ENCODE measurements at places on chromosomes 2 and 18.

DNA sequence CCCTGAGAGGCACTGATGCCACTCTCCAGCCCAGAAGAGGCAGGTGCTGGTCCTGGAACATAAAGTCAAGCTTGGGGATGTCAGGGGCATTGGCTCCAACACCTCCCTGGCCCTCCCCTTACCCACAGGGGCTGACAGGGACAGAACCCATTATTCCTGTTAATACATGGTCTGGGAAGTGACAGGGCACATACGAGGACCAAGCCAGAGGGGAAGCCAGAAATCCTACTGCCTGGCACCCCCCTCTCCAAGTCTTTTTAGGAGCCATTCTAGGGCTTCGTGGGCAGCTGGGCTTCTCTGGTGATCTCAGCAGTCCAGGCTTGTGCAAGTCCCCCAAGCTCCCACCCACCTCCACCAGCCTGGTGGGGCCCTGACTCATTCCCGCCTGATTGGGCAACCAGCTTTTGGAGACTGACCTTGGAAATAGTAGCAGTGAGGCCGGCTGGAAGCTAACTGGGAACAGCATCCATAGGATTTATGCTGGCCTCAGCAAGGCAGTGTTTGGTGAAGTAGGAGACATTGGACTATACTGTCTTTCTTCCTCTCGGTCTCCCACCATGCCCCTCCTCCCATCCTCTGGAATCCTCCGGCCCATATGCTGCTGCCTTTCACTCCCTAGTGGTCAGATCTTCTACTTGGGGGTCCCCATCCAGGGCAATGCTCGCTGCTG, 86.4 kb upstream of the HK2 start:
- DNase-seq: peak; percentile 61

DNA sequence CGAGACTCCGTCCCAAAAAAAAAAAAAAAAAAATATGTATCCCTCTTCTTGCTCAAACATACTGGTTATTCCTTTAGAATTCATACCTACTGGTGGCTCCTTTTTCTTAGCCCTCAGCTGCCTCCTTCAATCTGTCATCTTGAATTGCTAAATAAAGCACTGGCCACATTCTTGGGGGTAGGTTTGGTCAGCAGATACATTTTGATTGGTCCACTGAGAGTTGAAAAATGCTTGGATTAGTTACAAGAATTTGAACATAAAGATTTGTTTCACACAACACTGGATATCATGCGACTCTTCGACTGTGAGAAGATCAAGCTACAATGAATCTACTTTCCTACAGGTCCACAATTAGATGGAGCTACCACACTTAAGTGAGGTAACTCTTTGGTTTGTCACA, 906.1 kb upstream of the SLC39A10 start:
- no peak for DNase-seq

GRCh38 chr2:65823511-65823910, 391.1 kb upstream of the SPRED2 start:
- no peak for DNase-seq

GRCh38 chr18:34820360-34821065, 110.4 kb downstream of the DTNA start:
- DNase-seq: no peak

DNA sequence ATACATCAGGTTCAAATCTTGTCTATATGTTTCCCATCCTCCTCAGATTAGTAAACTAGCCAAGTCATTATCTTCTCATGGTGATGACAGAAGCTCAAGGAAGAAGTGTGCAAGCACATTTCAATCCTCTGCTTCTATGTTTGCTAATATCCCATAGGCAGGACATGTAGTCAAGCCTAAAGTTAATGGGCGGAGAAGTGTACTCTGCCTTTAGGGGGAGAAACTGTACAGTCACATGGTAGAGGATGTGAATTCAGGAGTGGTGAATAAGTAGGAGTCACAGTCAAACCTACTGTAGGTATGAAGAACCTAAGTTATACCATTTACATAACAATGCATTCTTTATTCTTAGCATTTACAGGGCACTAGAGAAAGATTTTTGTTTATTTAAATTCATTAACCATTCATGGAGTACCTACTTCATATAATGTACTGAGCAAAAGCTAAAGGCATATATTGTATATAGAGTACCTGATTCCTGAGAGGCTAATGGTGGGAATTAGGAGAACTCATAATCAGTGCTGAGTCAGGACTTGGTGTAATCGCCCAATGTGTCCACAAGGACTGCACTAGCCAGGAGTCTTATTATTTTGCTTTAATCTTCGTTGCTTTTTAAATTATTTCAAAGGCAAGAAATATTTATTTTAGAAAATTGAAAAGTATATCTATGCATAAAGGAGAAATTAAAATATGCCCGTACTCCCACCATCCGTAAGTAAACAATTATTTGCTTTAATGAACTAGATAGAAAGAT, 394.3 kb upstream of the ETAA1 start:
- no peak for DNase-seq

- DNase-seq: peak; percentile 28
Measured at GRCh38 chr18:49812286-49813068, 856 bp downstream of the ACAA2 start.

DNA sequence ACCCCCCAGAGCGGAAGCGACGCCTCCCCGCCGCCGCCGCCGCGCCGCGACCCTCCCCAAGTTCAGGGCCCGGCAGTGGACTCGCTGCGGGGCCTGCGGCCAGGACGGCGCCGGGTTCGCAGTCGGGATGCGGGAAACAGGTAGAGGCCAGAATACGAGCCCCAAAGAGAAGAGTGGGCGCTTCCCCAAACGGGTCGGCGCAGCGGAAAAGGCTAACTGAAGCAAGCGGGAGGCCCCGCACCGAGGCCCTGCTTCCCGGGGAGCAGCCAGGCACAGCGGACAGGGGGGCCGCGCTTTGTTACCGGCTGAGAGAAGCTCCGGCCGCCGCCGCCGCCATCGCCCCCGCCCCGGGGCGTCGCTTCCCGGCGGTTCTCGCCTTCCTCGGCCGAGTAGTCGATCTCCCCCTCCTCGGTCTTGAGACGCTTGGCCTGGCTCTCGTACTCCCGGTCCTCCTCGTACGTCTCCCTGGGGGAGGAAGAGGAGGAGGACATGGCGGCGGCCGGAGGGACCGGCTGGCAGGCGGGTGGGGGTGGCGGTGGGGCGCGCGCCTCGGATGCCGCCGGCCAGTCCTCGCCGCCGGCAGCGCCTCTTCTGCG, 494 bp downstream of the HNRNPLL start:
- no peak for DNase-seq

GRCh38 chr18:45423659-45424058, 191.6 kb upstream of the SLC14A2 start:
- DNase-seq: no peak

GRCh38 chr2:437756-438393, 150.0 kb upstream of the ALKAL2 start:
- peak; percentile 18 for DNase-seq

DNA sequence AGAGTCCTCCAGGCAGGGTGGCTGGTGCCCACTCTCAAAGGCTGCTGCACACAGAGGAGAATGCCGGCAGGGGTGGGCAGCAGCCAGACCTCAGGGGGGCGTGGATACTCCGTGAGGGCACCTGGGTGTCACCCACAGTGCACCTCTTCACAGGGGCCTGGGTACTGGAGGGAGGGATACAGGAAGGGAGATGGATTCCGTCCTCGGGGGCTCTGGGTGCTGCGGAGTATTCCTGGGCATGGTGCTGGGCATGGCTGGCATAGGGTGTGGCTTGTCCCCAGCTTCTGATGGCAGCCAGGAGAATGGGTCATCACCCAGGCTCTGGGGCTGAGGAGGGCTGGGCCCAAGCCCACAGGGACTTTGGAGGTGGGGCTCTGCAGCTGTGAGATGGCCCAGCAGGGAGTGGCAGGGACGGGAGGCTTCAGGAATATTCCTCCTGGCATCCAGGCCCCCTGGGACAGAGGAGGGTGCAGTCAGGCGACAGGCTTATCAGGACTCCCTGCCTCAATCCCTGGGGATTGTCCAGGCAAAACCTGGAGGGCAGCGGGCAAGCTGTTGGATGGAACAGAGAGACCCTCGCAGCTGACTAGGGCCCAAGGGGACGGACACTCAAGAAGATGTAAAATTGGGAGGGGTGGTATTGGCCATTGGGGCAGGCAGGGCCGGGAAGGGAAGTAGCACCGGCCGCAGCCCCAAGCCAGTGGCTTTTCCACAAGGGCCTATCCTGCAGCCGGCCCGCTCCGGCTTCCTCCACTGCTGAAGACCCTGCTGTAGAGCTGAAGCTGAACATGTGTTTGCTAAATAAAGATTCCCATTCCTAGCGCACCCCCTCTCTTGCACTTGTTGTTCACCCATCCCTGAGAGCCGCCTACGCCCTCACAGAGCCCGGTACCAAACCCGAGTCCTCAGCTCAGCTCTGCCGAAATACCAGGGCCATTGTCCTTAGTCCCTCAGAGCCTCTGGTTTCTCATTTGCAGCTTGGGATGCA, 5.7 kb upstream of the KLHL30 start:
- no peak for DNase-seq

DNA sequence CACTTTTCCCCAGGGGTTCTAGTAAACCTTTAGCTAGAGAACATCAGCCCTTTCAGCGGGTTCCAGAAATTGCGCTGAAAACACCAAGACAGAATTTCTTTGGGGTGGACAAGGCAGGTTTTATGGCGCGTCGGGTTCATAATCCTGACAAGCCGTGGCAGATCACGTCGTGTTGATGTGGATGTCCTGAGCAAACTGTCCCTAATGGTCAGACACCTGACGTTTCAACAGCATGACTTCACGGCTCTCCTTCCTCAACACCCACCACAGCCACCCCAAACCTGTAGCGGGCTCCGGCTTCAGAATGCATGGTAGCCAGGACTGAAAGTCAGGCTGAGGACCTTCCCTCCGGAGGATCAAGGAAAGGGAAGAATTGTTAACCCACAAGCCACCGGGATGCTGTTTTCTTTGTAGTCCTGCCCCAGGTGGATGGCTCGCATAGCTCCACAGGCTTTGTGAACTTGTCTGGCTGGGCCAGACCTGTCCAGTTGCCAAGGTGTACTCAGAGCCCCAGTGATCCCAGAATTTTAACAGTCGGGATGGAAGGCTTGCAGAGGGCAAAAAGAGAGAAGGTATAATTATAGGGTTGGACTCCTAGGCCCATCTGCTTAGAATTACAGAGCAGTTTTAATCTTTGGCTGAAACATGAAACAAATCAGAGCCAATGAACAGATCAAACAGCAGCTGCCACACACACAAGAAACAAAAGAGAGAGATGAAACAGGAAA, 1.5 kb downstream of the APCDD1 start:
- DNase-seq: no peak

DNA sequence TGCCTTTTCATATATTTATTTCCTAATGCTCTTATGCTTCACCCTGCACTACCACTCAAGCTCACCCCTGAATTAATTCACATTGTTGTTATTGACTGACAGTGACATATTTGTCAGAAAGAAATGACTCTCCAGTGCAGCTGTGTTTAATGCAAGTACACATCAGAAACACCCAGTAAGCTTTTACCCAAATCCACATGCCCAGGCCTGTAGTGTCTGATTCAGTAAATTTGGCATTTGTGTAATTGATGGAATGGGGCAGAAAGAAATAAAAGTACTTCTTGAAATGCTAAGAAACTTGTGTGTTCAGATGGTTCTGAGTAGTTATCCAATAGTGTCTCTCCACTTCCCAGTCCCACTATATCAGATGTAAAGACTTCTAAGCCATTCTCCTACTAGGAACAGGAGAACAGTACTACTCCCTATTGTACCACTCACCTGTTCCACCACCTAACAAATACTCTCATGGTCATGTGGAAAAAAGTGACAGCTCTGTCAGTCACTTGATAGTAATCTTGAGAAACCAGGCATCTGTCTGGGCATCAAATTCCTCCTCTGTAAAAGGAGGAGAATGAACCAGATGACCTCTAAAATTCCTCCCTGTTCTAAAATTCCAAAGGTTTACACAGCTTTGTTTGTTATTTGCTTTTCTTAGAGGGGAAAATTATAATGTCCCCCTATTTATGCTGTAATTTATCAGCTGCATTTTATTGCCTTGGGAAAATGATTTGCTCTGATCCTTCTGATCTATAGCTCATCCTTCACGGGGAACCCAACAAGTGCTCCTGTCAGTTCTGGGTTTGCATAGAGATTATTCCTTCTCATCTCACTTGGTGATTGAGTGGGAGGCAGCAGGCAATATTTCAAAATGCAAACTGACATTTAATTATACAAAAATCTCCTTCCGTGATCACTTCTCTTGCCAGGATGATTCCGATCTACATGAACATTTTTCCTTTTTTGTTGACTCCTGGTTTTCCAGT, 70.9 kb downstream of the ZNF385B start:
- no peak for DNase-seq

GRCh38 chr2:39573276-39573675, 92.4 kb upstream of the TMEM178A start:
- no peak for DNase-seq

DNA sequence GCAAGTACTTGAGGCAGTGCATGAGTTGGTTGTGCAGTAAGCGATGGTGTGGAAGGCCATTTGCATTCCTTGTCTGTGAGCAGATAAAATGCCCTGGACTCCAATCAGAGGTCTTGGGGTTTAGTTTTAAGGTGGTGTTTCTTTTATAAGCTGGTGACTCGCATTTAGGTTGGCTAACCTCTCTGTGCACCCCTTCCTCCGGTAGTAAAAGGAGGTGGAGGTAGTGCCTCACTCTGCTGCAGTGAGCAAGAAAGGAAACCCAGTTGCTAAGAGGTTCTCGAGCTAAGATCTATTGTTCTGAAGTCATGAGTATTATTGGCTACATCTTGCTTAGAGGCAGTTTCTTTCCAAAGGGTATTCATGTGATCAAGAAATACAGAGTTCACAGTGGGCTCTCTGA, 74.3 kb upstream of the EML6 start:
- DNase-seq: no peak

GRCh38 chr2:102149644-102150455, 7.3 kb downstream of the IL1R1 start:
- DNase-seq: no peak

- DNase-seq: peak; percentile 36
Measured at GRCh38 chr2:54015798-54016699, 45.3 kb upstream of the PSME4 start.

GRCh38 chr2:109091526-109091925, 37.5 kb upstream of the SH3RF3 start:
- no peak for DNase-seq

GRCh38 chr2:77161009-77161408, 361.2 kb downstream of the LRRTM4 start:
- DNase-seq: peak; percentile 98

DNA sequence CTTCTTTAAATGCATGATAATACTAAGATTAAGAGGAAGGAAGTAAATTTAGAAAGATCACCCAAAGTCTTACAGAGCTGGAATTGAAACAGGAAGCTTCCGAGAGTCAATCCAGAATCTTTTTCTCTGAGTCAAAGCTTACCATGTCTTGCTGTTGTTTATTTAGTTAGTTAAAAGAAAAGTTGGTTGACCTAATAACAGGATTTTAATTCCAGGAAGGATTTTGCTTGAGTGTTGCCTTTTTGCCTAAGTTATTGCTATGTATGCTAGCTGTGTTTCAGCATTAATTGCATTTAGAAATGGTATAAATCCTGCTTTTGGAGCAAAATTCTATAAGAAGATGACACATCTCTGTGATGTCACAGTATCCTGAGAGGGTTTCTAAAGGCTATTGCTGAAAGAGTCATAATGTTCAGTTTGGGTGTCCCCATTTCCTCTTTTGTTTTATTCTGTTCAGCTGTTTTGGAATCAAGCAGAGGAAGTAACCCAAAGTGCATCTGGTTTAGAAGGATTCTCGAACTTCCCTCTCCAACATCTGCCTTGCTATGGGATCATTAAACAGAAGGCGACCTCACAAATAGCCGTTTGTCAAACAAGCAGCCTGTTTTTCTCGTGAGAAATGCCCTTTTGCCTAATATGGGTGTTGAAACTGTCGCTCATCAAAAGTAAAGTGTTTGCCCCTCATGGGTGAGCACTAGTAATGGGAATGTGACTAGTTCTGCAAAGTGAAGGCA, 271.5 kb upstream of the MMADHC start:
- DNase-seq: peak; percentile 40

GRCh38 chr18:79275461-79275860, 120.3 kb upstream of the NFATC1 start:
- DNase-seq: no peak

Measured in HT1080 (cell line).